ENCODE measurements at places on chromosomes 5 and 9.

GRCh38 chr5:61588216-61588615, 256.2 kb downstream of the ZSWIM6 start:
- no peak for DNase-seq

- DNase-seq = no peak
These were observed 40.1 kb downstream of the TMEM167A start for GRCh38 chr5:83036991-83037575.

DNA sequence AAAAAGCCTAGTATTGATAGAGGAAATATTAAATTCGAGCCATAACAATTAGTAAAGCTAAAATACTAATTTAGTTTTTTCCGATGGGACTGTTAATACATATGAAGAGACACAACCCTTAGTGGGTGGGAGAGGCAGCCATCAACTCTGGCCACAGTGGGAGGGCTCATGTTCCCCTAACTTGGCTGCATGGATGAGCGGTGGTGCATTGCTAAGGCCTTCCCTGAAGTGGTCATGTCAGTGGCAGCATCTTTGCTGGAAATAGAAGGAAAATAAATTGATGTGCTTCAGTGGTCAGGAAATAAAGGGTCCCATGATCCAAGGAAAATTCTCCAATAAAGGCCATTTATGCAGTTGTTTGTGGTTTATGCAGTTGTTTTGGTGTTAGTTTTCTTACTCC, 33.9 kb upstream of the F2RL2 start:
- DNase-seq = no peak

GRCh38 chr9:128142596-128142995, 6.7 kb upstream of the LCN2 start:
- DNase-seq = no peak

- DNase-seq = no peak
These were observed 2.6 kb upstream of the UAP1L1 start for GRCh38 chr9:137074657-137075274.

DNA sequence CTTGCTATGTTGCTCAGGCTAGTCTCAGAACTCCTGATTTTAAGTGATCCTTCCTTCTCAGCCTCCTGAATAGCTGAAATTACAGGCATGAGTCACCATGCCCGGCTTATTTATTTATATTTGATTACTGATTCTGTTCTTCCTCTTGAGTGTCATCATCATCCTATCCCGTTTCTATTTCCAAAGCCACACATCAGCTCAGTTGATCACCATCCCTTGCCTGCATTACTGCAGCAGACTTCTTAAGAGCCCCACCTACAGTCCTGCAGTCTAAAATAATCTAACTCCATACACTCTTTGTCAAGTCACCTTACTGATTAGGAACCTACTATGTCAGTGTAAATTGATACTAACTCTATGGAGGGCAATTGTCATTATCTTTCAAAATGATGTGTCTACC, 138.9 kb upstream of the RAI14 start:
- DNase-seq = no peak

DNA sequence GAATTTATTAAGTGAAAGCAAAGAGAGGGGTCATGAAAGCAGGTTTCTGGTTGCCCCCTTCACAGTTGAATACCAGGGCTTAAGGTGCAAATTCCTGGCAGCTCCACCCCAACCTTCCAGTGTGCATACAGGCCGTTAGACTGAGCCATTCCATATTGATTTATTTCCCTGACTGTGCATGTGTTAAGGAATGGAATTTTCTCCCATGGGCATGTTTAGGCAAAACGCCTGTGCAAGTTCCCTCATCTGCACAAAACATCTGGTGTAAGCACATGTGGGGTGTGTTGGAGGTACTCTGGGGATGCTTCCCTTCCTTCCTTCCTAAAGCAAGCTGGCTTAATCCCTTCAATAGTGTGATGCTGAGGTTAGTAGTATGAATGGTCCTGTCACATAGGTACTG, 1470.6 kb downstream of the MAT2B start:
- DNase-seq = no peak

- DNase-seq = no peak
These were observed 1695.6 kb upstream of the ACO1 start for GRCh38 chr9:30688801-30689200.

GRCh38 chr9:123685489-123686083, 244.3 kb downstream of the DENND1A start:
- DNase-seq = no peak

DNA sequence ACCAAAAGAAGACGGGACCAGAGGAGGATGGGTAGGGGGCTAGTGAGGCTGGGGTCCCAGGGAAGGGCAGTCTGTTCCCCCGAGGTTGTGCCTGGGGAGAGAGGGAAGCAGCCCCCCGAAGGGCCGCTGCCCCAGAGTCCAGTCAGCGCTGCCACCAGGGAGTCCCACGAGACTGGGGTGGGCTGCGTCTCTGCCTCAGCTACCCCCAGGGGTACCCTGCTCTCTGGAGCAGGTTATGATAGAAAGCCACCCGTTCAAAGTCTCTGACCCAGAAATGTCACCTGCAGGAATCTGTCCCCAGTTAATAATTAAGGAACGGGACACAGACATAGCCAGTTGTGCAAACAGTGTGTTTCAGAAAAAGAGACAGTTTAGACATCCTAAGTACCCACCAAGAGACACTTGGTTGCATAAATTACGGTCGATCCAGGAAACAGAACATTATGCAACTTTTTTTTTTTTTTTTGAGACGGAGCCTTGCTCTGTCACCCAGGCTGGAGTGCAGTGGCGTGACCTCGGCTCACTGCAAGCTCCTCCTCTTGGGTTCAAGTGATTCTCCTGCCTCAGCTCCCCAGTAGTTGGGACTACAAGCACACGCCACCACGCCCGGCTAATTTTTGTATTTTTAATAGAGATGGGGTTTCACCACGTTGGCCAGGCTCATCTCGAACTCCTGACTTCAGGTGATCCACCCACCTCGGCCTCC, 10.7 kb upstream of the AGPAT2 start:
- no peak for DNase-seq

- no peak for DNase-seq
These were observed 729.6 kb upstream of the WWC1 start for GRCh38 chr5:167561796-167562195.

GRCh38 chr5:168303393-168304025, 12.1 kb downstream of the WWC1 start:
- no peak for DNase-seq

DNA sequence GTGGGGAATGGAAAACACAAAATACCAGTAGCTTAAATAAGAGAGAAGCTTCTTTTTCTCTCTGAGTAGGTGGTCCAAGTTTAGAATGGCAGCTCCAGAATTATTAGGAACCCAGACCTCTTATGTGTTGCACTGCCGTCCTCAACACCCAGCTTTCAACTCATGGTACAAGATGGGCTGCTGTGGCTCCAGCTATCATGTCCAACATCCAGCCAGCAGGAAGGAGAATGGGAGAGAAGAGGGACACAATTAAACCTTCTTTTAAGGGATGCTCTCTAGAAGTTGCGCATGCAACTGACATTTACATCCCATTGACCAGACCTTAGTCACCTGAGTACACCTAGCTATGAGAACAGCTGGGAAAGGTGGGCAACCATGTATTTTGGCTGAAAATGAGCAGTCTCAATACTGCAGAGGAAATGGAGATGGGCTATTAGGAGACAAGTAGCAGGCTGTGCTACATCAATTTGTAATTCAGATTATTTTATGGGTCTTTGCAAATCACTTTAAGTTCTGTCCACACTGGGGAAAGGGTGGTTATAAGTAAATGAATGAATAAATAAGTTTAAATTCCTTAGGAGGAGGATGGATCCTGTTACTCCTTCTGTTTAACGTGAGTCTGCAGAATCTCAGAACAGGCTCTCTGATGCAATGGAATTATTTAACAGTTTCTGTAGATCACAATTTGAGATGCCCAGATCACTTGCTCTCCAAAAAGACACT, 76.1 kb downstream of the SLC28A3 start:
- no peak for DNase-seq

- DNase-seq = no peak
These were observed 455.0 kb upstream of the ACTBL2 start for GRCh38 chr5:57937501-57938173.

GRCh38 chr9:121210536-121210935, 8.9 kb upstream of the RAB14 start:
- DNase-seq = no peak

- DNase-seq = no peak
These were observed 85.9 kb upstream of the TRIO start for GRCh38 chr5:14057289-14057688.

GRCh38 chr5:125421006-125421405, 674.6 kb upstream of the ZNF608 start:
- no peak for DNase-seq

DNA sequence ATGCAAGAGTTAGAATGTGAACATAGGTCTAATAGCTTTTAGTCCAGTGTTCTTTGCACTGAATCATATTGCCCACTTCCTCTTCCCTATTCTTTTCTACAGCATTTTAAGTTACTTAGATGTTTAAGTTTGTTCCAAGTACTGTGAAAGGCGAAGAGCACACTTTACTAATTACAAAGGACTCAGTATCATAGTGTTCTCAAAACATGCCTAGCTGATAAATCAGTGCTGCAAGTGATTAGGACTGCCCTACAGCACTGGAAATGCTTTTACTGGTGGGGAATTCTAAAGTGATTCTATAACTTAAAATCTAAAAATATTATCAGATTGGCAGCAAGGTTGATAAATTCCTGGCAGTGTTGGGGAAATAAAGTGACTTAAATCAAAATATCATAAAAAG, 177.9 kb upstream of the KCNN2 start:
- no peak for DNase-seq

- no peak for DNase-seq
These were observed 19.2 kb upstream of the MTMR12 start for GRCh38 chr5:32331935-32332274.

DNA sequence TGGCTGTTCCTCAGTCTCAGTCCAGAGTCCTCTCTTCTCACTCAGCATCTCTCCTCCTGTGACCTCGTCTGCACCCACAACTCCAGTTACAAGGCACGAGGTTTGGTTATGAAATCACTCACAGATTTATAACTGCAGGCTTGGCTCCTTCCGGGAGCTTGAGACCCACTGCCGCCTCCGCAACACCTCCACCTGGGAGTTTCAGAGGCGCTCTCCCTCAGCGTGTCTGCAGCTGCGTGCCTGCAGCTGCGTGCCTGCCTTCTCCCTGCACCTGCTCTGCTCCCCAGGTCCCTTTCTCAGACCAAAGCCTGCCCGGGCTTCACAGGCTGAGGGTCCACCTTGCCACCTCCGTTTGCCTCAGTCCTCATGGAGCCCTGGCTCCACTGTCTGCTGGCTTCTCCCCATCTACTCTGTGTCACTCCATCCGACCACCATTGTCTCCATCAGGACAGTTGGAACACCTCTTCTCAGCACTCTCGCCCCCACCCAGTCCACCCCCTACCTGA, 51.5 kb downstream of the HRH2 start:
- no peak for DNase-seq

GRCh38 chr9:88551546-88552137, 16.7 kb downstream of the NXNL2 start:
- no peak for DNase-seq

DNA sequence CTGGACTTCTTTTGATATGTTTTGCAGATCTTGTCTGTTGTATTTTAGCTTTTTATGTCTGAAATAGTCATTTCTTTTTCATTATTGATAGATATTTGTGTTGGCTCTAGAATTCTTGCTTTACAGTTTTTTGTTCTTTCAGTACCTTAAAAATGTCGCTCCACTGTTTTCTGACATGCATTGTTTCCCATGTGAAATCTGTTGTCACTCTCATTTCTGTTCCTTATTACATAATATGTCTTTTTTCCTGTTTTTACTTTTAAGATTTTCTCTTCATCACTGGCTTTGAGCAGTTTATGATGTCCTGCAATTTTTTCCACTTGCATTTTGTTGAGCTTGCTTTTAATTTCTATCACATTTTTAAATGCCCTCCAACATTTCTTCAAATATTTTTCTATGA, 270.4 kb upstream of the TARS1 start:
- DNase-seq = no peak

GRCh38 chr5:42514754-42515153, 91.5 kb downstream of the GHR start:
- DNase-seq = no peak

DNA sequence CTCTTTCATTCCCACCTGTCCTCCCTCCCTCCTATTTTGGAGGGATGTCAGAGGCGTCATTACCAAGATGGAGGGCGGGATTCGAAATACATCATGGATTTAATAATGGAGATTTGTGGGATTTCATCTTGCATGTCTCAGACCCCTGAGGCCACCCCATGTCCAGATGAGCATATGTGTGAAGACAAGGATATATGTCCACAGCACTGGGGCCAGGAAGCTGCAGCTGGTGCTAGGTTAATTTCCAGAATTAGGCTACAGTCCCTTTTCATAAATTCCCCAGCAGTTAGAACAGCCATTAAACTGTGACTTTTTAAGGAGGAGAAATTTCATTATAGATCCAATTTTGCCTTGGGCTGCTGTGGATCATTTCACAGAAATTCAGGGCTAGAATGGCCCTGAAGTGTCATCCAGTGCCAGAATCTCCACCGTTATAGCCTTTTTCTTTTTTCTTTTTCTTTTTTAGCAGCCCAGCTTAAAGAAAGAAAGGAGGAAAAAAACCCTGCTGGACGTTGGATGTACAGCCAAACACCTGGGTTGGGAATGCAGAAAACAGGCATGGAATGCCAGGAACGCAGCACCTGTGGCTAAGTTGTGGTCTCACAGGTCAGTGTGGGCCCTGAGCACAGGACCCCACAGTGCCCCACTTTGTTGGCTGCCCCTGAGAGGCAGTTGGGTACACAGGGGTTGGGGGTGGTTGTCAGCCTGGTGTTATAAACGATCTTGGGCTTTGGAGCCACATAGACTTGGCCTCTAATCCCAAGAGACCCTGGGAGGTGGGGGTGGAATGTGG, 50.2 kb upstream of the CXCL14 start:
- no peak for DNase-seq

DNA sequence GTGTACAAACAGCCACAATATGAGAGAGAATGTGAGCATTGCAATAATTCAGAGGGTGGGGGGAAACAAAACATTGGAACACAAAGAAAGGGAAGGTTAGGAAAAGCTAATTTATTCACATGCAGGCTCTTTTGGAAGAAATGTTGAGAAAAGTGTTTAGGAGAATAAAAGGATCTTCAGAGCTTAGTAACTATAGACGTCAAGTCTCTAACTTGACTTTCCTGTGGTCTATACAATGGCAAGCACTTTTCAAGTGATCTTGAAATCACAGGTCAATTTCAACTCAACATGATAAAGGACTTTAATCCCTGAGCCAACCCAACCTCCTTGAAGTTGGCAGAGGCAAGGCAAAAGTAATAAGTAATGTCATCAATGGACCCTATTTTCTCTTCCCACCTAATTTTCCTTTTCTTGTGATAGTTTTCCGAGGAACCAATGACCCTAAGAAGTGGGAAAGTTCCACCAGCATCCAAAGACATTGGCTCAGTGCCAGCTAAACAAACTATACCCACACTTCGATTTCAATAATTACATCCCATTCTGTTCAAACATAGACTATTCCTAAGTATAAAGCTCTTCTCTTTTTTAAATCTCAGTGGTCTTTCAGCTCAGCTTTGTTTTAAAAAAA, 23.7 kb downstream of the RFK start:
- no peak for DNase-seq

Measured in activated CD8-positive, alpha-beta memory T cell treated with anti-CD3 and anti-CD28 coated beads, Interleukin-2, amount 10 ng/mL, durations not matched to agents 7 days and 5 days (primary cell).